Cardiac fibroblast (primary cell): ENCODE measurements at places on chromosomes 3 and 15.

DNA sequence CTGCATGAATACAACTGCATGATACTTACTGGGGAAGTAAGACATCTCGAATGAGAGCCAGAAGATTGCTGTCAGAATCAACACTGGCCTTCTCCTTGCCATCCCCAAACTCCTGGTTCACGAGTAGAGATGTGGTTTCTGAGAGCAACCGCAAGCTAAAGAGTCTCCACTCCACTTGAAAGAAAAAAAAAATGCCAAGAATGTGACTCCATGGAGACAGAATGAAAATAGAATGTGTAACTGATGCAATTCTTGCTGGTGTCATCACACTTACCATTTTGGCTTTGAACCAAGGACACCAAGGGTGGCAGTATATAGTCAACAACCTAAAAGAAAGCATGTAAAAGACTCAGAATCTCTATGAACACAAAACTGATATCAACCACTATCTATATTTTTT, 280.4 kb downstream of the ULK4 start:
- peak; percentile 94 for DNase-seq

DNA sequence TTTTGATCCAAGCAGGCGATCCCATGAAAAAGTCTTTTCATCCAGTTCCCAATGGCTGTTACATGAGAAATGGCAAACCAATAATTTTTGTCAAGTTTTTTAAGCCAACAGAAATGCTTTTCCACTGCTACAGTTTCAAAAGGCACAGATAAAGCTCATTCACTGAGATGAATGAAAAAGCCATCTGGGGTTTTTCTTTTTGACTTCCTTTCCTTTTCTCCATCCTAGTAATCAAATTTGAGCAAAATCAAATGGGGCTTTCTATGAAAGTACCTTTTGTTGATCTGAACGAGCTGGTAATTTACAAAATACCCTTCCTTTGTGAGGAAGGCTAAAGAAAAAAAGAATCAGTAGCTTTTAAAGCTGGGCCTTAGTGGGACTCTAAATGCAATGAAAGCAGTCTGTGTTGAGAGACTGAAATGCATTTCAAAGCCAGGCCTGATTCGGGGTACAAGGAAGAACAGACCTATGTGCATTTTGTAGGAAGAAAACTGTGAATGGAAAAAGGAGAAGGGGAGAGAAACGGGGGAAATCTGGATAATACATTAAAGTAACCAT, 185.2 kb upstream of the DNAJC19 start:
- no peak for DNase-seq

- DNase-seq: no peak
Observed at GRCh38 chr15:78174401-78174800, 25.2 kb downstream of the IDH3A start.

DNA sequence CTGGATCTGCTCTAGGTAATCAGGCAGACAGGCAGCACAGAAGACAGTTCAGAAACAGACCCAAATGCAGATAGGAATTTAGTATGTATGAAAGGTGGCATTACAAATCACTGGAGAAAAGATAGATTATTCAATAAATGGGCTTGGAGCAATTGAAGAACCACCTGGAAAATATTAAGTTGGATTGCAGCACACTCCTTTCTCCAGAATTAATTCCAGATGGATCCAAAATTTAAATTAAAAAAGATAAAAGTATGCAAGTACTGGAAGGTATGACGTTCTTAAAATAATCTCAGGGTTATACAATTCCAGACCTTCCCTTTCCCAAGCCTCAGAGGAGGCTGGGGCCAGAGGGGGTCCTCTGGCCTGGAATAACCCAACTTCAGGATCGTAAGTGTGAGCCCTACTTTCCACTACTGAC, 32.5 kb downstream of the HRH1 start:
- DNase-seq: peak; percentile 78

GRCh38 chr15:75695220-75695619, 17.4 kb downstream of the CSPG4 start:
- DNase-seq: no peak

DNA sequence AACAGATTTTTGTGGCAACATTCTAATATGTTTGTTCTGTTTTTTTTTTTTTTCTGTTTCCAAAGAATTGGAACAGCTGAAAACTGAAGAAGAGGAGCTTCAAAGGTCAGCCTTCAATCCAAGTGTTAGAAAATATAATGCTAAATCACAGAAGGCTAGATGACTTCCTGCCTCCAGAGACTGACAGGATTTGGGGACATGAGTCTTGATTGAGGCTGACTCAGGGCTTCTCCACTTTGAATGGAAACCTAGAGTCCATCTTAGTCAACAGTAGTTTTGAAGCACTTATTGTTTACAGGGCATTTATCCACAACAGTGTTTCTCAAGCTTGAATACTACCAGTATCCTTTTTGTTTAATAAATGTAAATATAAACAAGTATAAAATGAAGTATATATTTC, 44.5 kb upstream of the RAD51 start:
- DNase-seq: no peak

DNA sequence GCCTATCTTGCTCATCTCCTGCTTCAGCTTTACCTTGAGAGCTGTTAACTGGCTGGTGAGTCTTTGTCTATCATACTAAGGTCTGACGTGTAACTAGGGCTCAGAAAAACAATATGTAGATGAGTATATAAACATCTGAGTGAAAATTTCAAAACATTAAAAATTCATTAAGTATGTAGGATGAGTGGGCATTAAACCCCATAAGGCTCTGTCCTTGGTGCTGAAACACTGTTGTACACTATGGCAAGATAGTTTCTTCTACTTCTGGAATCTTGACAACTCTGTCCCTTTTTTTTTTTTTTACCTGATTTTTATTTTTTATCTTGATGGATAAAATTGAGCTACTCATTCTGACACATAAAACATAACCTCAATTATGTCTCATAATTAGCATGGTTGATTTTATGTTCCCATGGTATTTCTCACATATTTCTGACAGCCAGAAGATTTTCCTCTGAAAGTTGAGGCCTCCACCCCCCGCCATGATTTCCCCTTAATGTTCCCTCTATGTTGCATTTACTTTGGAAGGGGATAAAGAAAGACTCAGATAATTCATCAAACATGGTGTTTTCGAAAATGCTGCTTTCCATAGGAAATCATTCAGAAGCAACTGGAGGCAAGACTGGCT, 54.3 kb downstream of the DGKG start:
- DNase-seq: peak; percentile 64

DNA sequence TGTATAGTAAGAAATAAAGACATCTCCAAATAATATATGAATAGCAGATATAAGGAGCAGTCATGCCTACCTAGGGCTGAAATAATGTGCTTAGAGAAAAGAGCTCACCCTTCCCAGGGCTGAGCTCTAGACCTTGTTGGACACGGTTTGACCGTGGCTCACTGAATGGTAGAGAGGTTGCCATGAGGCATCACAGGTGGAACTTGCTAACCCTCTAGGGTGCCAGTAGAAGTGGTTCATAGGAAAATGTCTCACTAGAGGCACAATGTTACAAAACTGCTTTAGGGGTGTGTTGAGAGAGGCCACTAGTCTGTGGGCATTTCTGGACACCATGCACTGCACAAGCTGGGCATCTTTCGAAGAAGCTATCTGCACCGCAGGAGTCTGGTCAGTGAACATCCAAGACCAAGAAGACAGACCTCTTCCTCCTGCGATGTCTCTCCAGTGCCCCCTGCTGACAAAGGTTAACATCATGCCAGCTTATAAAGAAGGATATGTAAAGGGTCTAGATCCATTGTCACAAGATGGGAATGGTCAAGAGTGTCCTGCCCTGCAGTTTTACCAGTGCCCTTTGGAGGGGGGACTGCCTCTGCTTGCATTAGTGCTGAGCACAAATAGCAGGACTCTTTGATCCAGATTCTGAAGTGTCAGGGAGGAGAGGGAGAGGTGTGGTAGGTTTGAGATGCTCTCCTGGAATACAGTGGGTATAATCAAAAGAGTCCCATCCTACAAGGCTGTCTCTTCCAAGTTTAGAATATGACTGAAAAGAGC, 266.8 kb downstream of the ZNF385D start:
- DNase-seq: peak; percentile 89

DNA sequence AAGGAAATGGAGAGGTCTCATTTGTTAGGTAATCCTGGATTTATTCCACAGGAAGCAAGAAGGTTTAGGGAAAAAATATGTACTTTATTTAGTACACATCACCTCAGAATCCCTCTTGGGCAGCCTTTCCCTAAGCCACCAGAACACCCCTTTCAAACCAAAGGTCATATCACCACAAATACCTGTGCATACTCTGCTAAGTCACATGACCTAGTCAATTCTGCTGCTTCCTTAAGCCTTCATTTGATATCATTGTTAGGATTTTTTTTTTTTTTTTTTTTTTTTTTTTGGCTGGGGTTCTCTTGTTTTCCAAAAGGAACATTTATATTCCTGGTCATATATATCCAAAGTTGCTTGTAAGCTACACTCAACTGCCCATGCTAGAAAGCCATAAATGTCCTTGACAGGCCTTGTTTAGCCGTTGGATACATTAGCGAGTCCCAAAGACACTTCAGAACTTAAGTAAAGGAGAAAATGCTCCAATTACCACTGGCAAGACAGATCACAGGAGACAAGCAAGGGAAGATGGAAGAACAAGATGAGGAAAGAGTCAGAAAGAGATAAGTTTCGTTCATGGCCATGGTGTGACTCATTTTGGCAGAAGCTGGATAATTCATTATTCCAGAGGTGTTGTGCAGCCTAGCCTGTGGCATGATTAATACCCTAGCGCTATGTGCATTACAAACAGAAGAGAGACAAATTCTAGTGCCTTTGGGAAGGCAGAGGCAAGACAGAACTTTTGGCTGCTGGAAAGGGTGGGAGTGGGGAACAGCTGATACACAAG, 155.6 kb upstream of the SLC2A2 start:
- peak; percentile 56 for DNase-seq

DNA sequence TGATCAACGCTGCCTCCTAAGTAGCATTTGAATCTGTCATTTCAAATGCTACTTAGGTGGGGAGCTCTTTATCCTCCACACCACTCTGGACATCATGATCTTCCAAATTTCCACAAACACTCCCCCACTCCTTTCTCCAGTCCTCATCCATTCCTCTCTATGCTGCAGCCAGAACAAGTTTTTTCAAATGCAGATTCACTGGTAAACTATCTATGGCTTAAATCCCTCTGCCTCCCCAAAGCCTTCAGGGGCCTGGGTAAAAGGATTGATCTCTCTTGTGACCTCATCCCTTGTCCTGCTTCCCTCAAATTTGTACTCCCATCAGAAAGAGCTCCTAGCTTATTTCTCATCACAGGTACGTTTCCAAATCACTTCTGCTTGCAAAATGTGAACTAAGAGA, 1.3 kb upstream of the AEN start:
- DNase-seq: no peak

DNA sequence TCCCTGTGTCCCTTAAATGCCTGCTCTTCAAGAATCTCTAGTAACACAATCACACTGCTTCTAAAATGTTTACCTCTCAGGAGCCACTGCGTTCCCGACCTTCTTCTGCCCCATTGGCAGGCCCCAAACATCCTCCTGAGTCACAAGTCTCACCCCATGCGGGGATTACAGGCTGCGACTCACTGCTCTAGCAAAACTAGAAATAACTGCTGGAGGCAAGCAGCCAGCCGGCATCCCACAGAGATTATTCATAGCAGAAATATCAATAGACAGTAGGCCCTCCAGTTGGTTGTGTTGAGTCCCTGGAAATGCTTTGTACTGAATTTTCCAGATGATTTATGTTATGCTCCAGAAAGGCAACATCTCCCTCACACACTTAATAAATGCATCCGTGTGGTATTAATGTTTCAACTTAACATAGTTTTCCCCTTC, 64.8 kb downstream of the RFTN1 start:
- peak; percentile 97 for DNase-seq

- DNase-seq: no peak
Observed at GRCh38 chr3:75061806-75062205, 447.3 kb upstream of the CNTN3 start.

DNA sequence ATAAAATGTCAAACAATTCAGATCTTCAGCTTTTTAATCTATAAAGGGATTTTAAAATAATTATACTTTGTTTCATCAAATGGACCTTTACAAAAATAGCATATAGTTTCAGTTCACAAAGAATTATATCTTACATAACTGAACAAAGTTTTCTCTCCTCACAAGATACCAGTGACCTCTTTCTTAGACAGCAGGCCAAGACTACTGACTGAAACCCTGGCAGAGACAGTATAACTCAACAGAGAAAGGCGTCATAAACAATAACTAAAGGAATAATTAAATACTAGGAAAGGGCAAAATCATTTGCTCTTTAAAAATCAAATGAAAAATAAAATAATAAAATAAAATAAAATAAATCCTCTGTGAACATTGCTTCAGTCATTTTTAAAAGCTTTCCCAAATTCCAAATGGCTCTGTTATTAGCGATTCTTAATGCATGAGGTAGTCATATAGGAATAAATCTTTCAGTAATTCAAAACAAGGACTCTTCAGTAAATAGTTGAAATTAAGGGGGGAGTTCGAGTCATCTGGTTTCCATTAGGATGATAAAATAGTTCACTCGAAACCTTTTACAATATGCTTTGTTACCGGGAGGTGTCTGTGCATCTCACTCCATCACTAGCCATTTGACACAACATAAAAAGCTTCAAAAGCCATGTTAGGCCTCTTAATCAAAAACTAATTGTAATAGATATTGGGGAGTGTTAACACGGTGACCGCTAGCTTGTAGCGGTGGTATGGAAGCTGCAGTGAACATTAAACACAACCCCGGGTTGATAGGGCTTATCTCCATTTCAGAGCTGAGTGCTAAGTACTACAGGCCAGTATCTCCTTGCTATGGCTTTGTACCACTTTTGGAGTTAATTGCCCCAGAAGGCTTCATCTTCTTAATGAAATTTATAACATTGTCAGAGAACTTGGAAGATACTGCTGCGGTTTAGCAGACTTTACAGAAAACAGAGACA, 142.9 kb upstream of the NR2F2 start:
- peak; percentile 25 for DNase-seq

- DNase-seq: no peak
Observed at GRCh38 chr15:89364741-89365450, 30.3 kb upstream of the POLG start.

DNA sequence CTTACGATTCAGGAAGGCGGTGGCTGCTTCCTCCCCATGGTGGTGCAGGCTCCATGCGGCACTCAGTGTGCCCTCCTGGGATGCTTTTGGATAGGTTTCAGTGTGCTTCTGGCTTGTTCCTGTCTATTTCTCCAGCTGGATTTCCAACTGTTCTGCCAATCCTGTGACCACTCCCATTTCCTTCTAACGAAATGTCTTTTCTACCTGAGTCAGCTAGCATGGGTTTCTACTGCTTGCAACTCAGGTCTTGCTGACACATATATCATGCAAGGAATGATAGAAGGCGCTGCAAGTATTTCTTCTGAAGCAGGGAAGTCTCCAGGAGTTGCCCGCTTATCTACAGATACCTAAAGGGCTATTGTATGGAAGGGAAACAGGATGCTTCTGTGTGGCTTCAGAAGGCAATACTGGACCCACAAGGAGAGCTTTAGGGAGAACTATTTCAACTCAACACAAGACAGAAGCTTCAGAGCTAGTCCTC, 244.4 kb downstream of the OPA1 start:
- no peak for DNase-seq
